ENCODE measurements at places on chromosomes 6 and 20.

DNA sequence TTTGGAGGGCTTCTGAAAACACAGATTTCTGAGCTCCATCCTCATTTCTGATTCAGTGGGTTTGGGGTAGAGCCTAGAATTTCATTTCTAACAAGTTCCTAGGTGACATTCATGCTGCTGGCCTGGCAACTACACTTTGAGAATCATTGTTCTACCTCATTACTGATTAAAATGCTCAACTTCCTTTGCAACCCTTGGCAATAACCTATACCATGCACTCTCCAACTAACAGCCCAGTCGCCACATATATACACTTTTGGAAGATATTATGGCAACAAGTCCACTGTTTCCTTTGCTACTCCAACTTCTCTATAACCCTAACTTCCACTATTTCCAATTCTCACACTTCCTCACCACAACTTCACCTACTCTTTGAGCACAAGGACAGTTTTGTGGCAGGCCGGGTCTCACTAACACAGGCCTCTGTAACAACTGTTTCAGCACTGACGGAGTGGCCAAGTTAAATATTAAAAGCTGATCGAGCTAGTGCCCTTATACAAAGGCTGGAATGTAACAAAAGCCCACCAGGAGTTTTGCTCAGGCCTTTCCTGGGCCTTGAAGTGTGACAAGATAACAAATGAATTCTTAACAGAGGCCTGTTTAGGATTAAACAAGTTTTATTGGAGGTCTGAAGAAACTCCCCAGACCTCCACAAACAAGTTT, 32.1 kb upstream of the RAB23 start:
- no peak for DNase-seq

DNA sequence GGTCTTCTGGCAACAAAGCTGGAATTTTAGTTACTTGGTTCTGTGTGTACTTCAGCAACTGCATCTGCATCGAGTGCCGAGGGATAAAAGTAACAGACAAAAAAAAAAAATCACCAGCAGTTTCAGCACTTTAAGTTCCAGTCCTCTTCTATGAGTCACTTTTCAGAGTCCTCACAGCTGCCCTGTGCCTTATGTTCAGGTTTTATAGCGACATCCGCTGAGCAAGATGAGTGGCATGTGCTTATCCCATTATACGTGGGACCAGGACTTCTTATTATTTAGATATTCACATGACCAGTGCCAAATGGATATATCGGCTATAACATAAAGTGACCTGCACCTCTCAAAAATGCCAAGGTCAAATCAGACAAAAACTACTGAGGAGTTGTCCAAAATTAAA, 242.9 kb downstream of the FOXA2 start:
- DNase-seq: no peak

DNA sequence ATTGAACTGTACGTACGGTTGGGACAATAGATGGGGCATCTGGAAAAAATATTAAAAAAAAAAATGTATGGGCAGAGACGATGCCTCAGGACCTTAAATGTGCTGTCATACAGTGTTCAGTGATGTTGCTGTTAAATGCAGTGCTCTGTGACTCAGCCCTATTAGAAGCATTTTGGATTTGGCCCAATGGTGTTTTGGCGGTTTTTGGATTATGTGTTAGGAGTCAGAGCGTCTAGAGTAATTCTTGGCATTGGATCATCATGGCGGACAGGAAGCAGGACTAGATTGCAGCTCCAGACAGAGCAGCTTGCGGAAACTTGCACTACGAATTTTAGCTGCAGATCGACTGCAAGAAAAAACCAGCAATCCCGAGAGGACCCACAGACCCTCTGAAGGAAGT, 280.0 kb downstream of the SOX4 start:
- no peak for DNase-seq

GRCh38 chr6:17983730-17984129, 3.7 kb downstream of the KIF13A start:
- no peak for DNase-seq

DNA sequence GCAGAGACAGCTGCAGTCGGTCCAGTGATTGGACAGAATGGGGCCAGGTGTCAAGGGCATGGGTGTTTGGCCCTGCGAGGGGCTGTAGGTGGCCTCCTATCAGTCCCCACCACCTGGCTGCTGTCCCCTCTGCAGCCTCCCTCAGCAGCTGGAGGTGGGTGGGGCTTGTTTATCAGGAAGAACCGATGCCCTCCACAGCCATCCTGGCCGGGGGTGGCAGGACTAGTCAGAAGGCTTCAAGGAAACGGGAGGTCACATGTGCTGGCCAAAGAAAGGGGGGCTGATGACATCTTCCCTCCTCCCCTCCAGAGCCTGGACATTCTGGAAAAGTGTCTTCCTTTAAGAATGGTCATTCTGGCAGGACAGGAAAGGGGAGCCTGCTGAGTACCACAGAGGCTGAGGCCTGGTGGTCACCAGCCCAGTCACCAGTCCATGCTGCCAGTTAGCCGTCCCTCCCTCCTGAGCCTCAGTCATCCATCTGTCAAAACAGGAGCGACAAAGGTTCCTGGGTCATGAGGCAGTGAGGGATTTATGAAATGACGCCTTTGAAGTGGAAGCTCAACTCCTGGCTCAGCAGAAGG, 4.1 kb downstream of the FAM210B start:
- no peak for DNase-seq

DNA sequence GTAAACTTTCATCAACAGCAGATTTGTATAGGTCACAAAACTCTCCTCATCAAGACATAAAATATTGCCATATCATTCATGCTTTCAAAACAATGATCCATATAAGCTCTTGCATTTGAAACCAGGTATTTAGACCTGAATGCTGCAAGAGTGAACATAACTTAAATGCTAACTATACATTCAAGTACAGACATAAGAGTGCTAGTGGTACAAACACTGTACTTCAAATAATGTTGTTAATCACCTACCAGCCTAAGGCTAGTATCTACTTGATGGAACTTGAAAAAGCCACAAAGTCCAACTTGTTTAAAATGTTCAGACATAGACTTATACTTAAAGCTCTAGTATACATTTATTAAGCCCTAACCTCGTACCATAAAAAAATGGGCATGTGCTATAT, 16.0 kb upstream of the GSTA2 start:
- no peak for DNase-seq

DNA sequence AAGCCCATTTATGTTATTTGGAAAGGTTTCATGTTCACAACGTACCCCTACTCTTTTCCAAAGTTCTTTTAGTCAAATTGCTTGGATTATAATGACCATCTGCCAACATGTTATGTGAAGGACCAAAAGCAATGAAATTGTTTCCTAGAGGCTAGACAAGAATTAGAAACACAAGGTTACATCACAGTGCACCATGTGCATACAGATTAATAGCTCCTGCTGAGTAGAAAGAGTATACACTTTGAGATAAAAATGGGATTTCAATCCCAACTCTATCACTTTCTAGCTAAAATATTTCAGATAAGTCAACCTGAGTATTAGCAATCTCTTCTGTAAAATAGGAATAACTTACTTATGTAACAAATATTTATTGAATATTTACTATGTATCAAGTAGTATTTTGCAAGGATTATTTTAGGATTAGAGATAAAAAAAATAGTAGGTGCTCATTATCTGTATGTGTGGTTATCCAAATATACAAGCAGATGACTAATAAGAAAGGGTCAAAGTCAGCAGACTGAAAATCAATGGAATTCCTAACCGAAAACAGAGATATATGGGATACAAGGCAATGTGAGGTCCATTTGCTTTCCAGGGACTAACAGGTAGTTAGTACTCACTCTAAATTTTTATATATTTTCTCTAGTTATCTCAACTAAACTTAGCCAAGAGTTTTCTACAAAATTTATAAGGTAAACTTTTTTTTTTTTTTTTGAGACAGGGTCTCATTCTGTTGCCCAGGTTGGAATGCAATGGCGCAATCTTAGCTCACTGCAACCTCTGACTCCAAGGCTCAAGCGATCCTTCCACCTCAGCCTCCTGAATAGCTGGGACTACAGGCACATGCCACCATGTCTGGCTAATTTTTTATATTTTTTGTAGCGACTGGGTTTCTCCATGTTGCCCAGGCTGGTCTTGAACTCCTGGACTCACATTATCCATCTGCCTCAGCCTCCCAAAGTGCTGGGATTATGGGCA, 127.7 kb downstream of the PDSS2 start:
- DNase-seq: no peak

- DNase-seq: no peak
Observed at GRCh38 chr6:138206862-138207261, 11.4 kb downstream of the PBOV1 start.

- no peak for DNase-seq
Observed at GRCh38 chr20:33079259-33079658, at the start of gene BPIFB4. Gene BPIFB4 (plus strand): TSS chr20:33079643. CDS start chr20:33081527, 1,884 bp downstream.

GRCh38 chr6:47846752-47847151, 64.9 kb downstream of the OPN5 start:
- DNase-seq: no peak

GRCh38 chr6:159117563-159117962, 51.6 kb upstream of the FNDC1 start:
- DNase-seq: no peak

DNA sequence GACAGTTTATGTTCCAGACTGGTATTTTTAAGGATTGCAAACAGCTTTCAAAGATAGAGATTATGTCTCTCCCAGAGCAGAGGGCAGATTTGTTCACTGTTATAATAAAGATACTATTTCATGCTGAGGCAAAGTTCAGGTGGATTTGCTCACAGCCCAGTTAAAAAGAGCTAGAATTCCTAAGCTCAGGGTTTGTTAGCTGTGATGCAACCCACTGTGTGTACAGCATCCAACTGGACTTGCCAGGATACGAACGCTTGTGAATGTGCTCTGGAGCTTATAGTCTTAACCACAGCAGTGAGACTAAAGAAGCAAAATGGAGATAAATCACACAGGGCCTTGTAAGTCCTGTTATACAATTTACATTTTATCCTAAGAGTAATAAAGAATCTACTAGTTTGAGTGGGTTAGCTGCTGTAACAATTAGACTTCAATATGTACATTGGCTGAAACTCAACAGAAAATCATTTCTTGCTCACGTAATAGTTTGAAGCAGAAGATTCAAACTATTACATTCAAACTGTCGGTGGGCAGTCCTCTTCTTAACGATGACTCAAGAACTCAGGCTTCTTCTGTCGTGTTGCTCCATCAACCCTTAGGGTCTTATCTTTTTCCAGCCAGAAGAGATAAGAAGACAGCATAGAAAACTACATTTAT, 204.0 kb upstream of the PLN start:
- DNase-seq: no peak

- DNase-seq: peak; percentile 45
Observed at GRCh38 chr20:43537921-43538877, 20.6 kb upstream of the SGK2 start.

GRCh38 chr6:24844903-24845302, 46.2 kb upstream of the ARMH2 start:
- DNase-seq: no peak

- peak; percentile 22 for DNase-seq
Observed at GRCh38 chr6:139249395-139249794, 42.4 kb downstream of the TXLNB start.

- DNase-seq: no peak
Observed at GRCh38 chr6:118252474-118252873, 295.6 kb upstream of the PLN start.

- no peak for DNase-seq
Observed at GRCh38 chr20:13868331-13868730, 83.5 kb downstream of the NDUFAF5 start.

DNA sequence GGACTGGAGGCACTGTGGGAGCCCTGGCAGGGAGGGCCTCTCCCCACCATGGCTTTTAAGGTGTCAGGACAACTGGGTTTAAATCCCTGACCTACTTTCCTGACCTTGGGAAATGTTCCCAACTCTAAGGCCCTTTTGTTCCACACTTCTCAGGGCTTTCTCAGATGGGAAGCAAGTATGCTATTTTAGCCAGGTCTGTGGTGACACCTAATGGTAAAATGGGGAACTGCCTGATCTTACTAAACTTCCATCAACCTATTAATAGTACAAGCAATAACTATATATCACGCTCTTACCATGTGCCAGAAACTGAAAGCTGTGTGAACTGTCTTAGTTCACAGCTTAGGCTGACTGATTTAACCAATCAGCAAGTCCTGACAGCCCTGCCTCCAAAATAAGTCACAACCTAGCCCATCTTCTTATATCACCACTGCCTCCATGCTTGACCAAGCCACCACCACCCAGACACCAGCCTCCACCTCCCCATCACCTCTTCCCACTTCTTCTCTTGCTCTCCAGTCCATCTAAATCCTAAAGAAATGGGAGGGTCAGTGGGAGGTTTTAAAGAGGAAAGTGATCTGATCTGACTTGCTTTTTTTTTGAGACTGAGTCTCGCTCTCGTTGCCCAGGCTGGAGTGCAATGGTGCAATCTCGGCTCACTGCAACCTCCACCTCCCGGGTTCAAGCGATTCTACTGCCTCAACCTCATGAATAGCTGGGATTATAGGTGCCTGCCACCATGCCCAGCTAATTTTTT, 6.9 kb upstream of the BLCAP start:
- no peak for DNase-seq

- DNase-seq: no peak
Observed at GRCh38 chr6:31115941-31116560, 1.5 kb downstream of the PSORS1C1 start.

GRCh38 chr6:95973976-95974375, 41.8 kb upstream of the FUT9 start:
- DNase-seq: no peak

GRCh38 chr20:64138276-64138815, 25.9 kb upstream of the MYT1 start:
- DNase-seq: no peak

DNA sequence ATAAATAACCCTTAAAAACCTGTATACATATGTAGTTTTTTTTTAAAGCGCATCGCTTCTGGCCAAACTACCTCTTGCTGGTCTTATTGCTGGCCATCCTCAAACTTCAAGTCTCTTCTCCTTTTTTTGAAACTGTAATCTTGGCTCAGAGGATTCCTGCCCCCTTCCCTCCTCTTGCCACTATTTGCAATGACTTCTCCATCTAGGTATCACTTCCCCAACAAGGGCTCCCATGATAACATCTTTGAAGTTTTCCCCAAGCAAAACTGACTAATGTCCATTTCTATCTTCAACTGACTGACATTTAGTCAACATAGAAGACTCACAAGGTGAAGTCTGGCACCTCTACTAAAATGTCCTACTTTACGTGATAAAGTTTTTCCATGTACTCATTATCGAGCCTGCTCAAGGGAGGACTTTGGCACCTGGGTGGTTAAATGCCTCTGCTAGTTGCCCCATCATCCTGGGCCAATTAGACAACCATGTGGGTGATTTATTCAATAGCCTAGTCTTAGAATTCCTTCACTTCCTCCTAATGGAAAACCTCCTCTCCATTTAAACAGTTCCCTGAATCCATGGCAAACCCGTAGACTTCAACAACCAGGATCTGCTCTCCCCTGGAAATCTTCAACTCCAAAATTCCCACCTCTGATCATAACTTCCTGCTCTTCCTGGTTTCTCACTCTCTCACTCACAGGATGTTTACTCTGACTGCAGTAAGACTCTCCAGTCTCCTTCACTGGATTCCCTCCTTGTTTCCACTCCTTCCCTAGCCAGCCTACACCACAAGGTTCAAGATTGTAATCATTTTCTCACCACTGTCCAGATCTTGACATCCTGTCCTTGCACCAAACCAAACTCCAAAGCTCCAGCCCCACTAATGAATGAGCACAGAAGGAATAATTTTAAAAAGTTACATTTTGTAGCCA, 9.4 kb upstream of the PLAGL1 start:
- DNase-seq: no peak

All from stimulated activated CD4-positive, alpha-beta T cell treated with anti-CD3 and anti-CD28 coated beads, Interleukin-12 subunit alpha, Interleukin-12 subunit beta, amount 100 ng/mL, for 48 hours (primary cell).